ENCODE measurements at places on chromosomes 6 and 20. TPM values are rescaled to one million over a fixed set of nuclear protein-coding genes. Genes with fewer than 3 reads are reported as not detected.

NHSL1 gene
- 17.2 TPM for total RNA-seq

KCNB1 gene
- 1.3 TPM for total RNA-seq

EYS gene
- total RNA-seq = not detected

PRDM13 gene
- not detected for total RNA-seq

OR12D2 gene
- total RNA-seq = not detected

GABRR1 gene
- total RNA-seq = not detected

HEY2 gene
- total RNA-seq = 43.0 TPM

CFAP61 gene
- total RNA-seq = not detected

PI3 gene
- total RNA-seq = not detected

Data from chondrocyte (in vitro differentiated cells).